Mucosa of gallbladder (tissue), 1 donor: ENCODE measurements at places on chromosomes 7 and 10.

GRCh38 chr10:86349940-86350630 is 16.5 kb downstream of the GRID1 start:
- DNase-seq: no peak

DNA sequence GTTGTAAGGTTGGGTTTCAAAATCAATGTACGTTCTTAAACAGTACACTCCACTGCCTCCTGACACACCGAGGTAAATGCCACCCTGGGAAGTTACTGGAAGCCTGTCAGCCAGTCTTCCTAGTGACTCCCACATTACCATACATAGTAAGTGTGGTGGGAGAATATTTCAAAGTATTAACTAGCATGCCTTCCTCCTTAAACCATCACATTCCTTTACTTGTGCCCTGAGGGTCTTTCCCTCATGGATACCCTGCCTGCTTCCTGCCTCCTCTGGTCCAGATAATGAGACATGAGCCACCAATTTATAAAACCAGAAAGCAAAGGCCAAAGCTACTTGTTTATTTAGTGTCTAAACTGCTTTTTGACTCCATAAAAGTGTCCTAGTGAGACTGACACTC is 23.3 kb upstream of the SORCS3 start:
- DNase-seq: no peak

- DNase-seq: no peak
Measured at GRCh38 chr10:3928078-3928477, 143.1 kb upstream of the KLF6 start.

DNA sequence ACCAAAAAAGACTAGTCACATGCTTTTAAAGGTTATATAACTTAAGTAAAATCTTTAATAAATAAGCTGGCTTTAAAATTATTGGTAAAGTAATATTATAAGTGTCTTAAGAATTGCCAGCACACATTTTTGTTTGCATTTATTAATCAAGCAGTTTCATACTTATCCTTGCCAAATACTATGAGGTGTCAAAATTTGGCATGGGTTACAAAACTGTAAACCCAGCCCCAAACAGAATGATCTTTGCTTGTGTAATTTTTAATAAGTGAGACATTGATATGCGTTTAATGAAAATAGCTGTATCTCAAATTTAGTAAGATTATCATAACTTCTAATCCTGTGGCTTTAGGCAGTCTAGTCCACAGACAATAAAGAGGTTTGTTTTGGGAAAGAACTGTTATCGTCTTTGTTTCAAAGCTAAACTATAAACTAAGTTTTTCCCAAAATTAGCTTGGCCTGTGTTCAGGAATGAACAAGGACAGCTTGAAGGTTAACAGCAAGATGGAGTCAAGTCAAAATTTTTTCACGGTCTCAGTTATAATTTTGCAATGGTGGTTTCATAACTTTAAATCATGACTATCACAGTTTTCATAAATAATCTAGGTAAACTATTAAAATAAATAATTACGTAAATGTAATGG is 72.8 kb downstream of the ST8SIA6 start:
- no peak for DNase-seq

DNA sequence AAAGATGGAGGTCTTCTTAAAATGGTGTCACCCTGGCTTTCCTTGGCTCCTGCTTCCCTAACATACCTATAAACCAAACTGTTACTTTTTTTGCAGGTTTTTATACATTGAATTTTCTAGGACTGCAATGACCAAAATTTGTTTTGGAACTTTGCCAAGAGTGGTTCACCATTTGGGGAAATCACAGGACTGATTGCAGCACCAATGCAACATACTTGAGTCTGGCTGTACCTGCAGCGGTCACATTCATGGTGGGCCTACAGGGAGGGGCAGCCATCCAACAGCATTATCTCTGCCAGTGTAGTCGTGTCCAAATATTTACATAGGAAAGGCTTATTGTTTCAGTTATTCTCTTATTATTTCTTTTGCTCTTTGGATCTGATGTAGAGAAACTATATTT is 69.0 kb downstream of the HACD1 start:
- no peak for DNase-seq
